ENCODE measurements at places on chromosomes 1 and 21.

GRCh38 chr1:190852611-190853010, 374.9 kb upstream of the BRINP3 start:
- no peak for DNase-seq

DNA sequence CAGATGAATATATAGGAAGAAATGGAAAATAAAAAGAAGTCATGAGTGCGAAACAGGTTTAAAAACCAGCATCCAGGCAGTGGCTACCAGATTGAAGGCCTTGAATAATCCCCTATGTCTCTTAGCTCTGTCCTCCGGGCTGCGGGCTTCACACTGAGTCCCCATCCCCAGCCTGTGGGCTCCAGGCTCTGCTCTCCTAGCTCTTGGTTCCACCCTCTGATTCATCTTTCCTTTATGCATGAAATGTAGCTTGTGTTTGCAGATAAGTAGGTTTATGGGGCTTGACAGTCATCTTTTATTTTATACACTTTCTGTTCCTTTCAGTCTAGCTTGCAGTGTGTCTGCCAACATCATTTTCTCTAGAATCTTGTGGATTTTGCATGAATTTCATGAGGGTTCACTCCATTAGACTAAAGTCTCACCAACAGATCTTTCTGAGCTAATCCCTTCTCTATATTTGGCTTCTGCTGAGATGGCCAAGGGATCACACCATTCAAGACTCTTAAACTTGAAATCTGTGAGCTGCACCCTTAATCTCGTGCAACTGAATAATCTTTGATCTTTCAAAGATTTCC, 174.5 kb downstream of the PLPPR4 start:
- DNase-seq, result no peak

- DNase-seq, result no peak
Observed at GRCh38 chr1:60886793-60887331, 195.5 kb upstream of the NFIA start.

DNA sequence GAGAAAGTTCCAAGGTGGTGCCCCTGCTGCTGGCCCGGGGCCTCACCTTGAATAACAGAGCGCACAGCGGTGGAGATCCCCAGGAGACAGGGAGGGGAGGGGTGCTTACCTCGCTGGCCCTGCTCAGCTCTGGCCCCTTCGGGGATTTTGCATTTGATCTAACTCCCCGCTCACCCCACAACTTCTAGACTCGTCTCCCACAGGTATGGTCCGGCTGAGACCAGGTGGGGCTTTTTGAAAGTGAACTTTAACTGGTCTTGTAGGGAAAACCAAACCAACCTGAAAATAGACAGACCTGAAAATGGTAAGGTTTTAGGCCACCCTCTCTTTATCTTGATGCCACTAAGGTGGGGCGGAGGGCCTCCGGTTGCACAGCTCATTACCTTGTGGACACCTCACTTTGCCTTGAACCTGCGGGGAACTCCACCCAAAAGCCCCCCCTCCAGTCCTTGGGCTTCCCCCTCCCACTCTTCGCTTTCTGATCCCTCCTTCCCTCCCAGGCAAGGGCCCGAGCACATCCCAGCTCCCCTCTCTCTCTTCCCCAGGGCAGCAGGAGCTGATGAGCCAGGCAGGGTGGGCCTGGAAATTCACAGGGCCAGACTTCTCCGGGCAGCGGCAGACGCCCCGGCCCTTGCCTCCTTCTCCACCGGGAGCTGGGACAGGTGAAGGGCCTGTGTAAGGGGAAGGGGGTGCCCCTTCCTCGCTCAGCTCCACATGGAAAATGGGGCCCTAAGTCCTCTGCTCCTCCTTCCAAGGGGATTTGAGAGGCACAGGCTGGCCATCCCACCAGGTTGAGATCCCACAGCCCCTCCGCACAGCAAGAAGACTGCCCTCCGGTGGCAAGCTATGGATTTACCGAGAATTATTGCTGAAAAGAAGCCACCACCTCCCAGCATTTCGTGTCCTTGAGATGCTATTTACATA, 16.1 kb downstream of the TNFRSF8 start:
- peak; percentile 38 for DNase-seq

Measured in inflammatory macrophage (primary cell).